Activated CD8-positive, alpha-beta T cell treated with anti-CD3 and anti-CD28 coated beads, Interleukin-2, amount 10 ng/mL, durations not matched to agents 7 days and 5 days (primary cell): ENCODE measurements at places on chromosomes 6 and 20.

DNA sequence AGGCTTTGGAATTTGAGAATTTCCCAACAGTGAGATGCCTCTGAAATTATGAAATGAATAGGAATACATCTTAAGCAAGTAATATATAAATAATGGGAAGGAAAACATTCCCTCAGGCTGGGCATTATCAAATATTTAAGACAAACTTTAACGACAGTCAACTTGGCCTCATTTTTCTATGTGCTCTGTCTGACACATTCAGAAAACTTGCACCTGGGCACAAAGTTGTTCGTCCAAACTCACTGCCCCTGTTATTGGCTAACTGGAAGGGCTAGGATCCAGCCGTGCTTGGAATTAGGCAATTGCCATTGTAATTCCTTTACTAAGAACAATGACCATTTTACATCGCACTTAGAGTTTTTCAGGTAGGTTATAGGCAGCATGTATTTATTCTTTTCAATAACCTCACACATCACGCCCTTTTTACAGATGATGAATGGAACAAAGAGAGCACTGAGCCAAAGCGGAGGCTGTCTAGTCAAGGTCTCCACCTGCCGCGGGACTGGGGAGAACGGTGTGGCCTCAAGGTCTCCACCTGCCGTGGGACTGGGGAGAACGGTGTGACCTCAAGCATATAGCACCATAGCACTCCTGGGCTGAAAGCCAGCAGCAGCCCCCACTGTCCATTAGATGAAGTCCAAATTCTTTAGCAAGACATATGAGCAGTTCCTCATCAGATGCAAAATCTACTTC is 40.7 kb upstream of the FOXQ1 start:
- DNase-seq = no peak

DNA sequence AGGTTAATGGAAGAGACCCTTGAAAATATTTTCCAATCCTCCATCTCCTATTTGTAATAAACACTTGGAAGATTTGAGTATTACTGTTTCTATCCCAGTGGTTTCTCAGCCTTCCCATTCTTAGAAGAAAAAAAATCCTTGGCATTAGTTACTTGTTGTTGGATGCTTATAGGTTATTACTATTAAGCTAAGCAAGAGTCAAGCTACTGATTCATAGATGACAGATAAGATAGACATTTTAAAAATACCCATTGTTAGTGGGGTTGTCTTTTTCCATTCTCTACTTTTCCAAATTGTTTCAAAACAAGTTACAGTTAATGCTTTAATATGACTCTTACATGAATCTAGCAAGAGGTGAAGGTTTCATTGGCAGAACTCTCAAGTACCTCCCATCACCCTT is 158.5 kb downstream of the HIVEP2 start:
- DNase-seq = no peak

GRCh38 chr6:80403365-80403764 is 296.9 kb downstream of the BCKDHB start:
- no peak for DNase-seq

- DNase-seq = no peak
Observed at GRCh38 chr6:41832263-41832662, 44.8 kb downstream of the TOMM6 start.

DNA sequence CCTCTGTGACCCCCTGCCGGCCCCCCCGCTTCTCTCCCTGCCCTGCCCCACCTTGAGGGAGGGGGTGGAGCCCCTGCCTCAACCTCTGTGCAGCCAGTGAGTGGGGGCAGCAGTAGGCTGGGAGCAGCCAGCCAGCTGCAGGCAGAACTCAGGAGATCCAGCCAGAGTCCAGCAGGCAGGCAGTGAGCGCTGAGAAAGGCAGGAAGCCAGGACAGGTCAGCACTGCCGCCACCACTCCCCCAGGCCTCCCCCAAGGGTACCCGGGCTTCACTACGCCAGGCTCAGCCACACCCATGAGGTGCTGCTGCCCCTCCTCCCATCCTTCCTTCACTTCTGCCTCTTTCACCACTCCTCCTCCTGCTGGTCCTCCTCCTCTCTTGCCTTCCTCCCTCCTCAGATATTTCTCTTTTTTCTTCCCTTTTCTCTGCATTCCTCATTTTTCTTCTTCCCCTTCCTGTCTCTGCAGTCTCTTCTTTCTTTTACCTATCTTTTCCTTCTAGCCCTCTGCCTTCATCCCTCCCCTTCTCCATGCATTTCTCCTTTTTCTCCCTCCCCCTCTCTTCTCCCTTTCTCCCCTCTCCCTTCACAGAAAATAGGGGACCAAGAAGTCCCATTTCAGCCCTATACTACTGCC is 11.5 kb downstream of the TMEM63B start:
- no peak for DNase-seq

- no peak for DNase-seq
Observed at GRCh38 chr6:90982051-90982450, 395.2 kb upstream of the MAP3K7 start.

DNA sequence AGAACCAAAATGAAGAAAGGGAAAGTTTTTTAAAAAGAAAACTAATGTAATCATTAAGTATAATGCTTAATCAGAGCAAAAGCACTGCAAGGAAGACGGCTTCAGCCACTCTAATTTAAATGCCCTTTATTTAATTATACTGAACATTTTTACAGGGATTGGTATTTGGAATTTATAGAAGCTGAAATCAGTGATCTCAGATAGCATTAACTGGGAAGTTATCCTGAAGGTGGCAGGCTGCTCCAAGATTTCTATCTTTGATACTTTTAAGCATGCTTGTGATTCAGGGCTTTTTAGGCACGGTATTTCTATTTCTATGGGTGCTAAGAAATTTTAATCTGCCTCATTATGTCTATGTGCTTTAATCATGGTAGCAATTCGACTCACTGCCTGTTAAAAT is 1.3 kb upstream of the NDUFAF4 start:
- no peak for DNase-seq

- no peak for DNase-seq
Observed at GRCh38 chr6:1226277-1227099, 85.4 kb upstream of the FOXQ1 start.

DNA sequence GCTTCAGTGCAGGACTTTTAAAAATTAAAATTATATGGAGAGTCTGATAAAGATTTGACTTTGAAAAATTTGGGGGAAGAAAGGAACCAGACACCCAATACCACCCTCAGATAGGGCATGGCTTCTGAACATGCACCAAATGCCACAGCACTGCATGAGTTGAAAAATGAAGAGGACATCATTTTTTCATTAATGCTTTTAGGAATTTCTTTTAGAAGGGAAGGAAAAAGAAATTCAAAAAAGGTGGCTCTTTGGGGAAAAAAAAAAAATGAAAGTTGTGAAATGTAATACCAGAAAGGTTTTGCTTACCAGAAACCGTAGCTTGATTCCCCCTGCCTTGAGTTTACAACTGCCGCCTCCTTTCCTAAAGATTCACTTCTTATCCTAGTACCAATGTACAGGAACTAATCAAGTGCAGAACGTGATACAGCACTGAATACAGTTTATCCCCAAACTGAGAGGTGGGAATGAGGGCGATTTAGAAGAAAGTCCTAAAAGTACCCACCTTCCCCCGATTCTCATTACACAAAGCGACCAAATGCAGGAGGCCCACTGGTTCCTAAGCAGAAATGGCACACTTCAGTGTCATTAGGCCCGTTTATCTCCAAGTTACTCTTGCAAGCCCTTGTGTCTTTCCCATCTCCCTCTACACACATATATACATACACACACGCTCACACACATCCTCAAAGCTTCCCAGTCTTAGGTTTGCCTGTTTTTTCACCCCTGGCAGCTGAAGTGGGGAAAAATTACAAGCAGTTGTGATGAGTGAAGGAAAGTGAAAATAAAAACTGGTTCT is 2.8 kb downstream of the PPP1R10 start:
- DNase-seq = no peak

DNA sequence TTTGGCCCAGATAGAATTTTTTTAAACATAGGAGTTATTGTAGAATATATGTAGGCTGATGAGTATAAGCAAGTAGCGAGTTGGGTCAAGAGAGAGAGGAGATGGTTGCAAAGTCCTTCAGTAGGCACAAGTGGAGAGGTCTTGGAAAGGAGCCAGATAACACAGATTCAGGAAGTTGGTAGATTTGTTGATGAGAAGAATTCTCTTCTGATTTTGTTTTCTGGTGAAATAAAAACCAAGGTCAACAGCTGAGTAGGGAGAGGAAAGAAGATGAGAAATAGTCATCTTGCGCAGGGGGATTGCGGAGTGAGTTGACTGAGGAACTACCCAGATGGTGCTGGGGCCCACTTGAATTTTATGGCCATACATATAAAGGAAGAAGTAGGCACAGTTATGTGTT is 17.4 kb upstream of the CD83 start:
- no peak for DNase-seq

- DNase-seq = no peak
Observed at GRCh38 chr6:169069356-169069755, 184.3 kb downstream of the THBS2 start.

GRCh38 chr6:16088409-16088808 is 40.5 kb upstream of the MYLIP start:
- DNase-seq = no peak

- DNase-seq = no peak
Observed at GRCh38 chr6:106161311-106161874, 75.3 kb downstream of the PRDM1 start.

GRCh38 chr6:2038092-2038491 is 207.3 kb downstream of the GMDS start:
- peak; percentile 68 for DNase-seq

DNA sequence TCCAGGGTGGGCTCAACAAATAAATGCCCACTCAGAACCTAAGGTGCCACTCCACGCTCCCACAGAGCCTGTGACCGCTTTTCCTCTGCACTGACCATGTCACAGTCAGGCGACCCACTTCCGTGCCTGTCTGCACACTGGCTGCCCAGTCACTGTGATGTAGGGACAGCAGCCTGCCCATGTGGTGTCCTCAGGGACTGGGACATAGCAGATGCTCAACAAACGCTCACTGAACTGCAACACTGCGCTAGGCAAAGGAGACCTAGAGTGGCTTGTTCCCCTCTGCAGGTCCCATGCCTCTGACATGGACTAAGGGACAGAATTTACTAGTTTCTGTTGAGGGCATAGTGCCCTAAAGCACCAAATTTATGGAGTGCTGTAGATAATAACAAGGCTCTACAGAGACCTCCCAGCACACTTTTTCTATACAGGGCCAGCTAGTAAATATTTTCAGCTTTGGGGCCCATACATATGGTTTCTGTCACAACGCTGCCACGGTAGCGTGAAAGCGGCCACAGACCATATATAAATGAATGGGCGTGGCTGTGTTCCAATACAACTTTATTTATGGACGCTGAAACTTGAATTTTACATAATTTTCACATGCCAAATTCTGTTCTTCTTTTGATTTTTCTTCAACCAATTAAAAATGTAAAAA is 57.8 kb upstream of the MRPS10 start:
- no peak for DNase-seq

DNA sequence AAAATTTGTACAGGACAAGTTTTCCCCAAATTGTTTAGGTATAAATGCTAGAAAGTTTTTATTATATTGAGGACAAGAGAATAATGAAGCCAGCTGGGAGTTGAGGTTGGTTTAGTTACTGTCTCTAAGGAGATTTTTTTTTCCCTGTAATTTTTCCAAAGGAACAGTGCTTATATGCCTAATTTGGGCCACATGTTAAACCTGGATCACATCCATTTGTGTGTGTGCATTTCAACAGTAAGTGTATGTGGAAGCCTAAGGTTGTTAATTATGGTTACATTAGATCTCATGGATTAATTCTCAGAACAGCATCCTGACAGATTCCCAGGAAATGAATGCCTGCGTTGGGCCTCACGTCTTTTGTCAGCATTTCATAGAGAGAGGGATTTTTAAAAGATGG is 4.5 kb downstream of the IGF2R start:
- no peak for DNase-seq

DNA sequence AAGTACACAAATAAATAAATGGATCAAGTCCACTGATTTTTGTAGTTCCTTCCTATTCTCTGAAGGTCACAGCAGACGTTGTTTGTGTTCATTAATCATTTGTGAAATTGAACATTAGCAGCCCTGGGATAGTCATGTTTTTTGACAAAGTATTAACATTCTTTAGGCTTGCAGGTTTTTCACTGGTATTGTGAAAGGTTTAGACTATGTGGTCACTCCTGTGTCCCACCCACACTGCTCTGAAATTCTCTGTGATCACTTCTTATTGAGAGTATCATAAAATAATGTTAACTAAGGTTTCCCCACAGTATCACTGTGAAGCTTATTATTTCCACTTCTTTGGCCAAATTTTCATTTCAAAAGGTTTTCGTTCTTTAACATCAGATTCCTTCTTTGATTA is 3.5 kb downstream of the FAM83B start:
- no peak for DNase-seq

GRCh38 chr20:33169176-33169794 is 1.3 kb downstream of the BPIFA2 start:
- DNase-seq = peak; percentile 45

DNA sequence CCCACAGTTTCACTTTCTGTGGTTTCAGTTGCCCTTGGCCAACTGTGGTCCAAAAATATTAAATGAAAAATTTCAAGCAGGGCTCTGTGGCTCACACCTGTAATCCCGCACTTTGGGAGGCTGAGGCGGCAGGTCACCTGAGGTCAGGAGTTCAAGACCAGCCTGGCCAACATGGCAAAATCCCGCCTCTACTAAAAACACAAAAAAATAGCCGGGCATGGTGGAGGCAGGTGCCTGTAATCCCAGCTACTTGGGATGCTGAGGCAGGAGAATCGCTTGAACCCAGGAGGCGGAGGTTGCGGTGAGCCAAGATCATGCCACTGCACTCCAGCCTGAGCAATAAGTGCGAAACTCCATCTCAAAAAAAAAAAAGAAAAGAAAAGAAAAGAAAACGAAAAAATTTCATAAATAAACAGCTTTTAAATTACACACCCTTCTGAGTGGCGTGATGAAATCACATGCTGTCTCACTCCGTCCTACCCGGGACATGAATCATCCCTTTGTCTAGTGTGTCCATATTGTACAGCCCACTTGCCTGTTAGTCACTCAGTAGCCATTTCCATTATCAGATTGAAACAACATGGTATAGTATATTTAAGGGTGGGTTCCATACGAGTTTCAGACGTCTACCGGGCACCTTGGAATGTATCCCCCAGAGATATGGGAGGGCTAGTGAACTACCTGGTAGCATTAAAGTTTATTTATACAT is 11.7 kb downstream of the PTPRK start:
- no peak for DNase-seq

DNA sequence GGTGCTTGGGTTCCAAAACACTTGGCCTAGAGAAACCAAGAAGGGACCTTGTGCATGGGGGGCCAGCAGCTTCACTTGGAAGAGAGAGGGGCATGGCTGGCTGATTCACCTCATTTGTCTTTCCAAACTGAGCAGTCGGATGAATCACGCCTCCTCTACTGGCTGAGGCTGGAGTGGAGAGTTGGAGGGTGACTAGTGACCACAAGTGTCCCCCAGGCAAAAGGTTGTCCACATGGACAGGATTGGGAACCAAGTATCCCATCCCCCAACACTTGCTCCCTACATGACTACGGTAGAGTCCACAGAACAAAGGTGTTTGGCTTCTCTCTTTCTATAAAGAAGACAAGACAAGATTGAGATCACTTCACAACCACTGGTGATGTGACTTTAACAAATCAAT is 875.6 kb downstream of the QKI start:
- no peak for DNase-seq

- peak; percentile 59 for DNase-seq
Observed at GRCh38 chr6:105452924-105453756, 50.3 kb upstream of the PREP start.

- DNase-seq = no peak
Observed at GRCh38 chr6:89392823-89393222, 19.2 kb downstream of the RRAGD start.

- no peak for DNase-seq
Observed at GRCh38 chr6:44022296-44022661, 105.0 kb downstream of the MRPL14 start.

- no peak for DNase-seq
Observed at GRCh38 chr6:131013495-131013894, 49.5 kb downstream of the EPB41L2 start.

GRCh38 chr6:75481394-75481793 is 12.2 kb downstream of the FILIP1 start:
- DNase-seq = no peak
